ENCODE measurements at places on chromosomes 1 and 21.

DNA sequence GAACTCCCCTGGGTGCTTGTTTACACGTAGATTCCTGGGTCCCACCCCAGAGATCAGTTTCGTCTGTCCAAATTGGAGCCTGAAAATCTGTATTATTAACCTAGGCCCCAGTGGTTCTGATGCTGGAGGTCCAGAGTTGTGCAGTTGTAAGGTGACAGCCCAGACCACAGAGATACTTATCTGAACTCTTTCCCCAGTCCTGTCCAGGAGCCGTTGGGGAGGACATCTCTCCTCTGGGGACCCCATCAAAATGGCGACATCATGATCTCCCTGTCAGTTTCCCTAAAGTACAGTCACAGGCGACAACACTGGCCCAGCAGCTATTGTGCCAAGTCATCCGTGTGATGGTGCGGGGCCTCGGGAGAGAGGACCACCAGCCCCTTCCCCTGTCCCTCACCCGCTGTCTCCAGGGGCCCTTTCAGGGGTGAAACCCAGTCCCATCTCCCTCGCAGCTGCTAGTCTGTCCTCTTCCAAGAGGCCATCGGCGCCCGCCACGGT lies 749 bp upstream of the EFHD2 start:
- no peak for DNase-seq

DNA sequence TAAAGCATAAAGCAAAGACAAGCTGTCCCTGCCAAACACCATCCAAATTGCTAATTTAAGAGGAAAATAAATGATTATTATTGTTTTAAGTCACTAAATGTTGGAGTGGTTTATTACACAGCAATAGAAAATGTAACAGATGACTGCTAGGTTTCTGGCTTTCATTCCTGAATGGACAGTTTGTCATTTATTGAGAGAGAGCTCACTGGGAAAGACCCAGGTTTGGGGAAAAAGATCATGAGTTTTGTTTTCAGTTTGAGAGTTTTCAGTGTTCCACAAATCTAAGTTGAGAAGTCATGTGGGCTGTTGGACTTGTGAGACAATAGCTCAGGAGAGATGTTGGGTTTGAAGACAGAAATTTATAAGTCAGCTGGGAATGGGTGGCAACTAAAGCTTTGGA lies 5.4 kb downstream of the GPA33 start:
- no peak for DNase-seq

GRCh38 chr1:219067350-219067712 lies 106.3 kb upstream of the LYPLAL1 start:
- DNase-seq: no peak

- DNase-seq: no peak
These were observed 50.8 kb upstream of the ARTN start for GRCh38 chr1:43882763-43883162.

GRCh38 chr1:156412653-156413321 lies 43.8 kb downstream of the RHBG start:
- DNase-seq: no peak

DNA sequence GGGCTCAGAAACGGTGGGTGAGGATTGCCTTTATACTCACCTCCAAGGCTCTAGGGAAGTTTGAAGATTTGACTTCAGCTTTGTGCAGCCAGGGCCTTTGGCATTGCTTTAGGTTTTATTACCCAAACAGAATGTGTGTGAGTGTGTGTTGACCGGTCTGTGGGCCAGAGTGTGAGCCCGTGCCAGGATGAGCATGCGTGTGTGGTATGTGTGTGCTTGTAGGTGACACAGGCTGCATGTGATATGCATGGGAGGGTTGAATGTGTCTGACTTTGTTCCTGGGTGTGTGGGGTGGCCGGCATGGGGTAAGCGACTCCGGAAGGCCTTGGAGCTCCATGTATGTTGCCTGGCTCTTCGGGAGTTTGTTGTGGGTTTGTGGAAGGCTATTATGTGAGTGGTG lies 160.5 kb downstream of the FOXD2 start:
- DNase-seq: no peak

GRCh38 chr1:28115267-28115666 lies 26.9 kb upstream of the EYA3 start:
- peak; percentile 55 for DNase-seq

- no peak for DNase-seq
These were observed 22.7 kb upstream of the PDXK start for GRCh38 chr21:43696214-43696613.

GRCh38 chr1:84836145-84836544 lies 56.9 kb downstream of the LPAR3 start:
- no peak for DNase-seq

GRCh38 chr1:155049651-155050559 lies 1.2 kb upstream of the ADAM15 start:
- DNase-seq: no peak

- DNase-seq: no peak
These were observed 79.0 kb downstream of the ST3GAL3 start for GRCh38 chr1:43786201-43786958.

- no peak for DNase-seq
These were observed 60.0 kb upstream of the RGS21 start for GRCh38 chr1:192256674-192257334.

- DNase-seq: no peak
These were observed 585.4 kb upstream of the PLXNA2 start for GRCh38 chr1:208829595-208829994.

All from CD4-positive, alpha-beta T cell treated with Interleukin-4 for 1 hour (primary cell).